ENCODE measurements at places on chromosomes 11 and 22.

DNA sequence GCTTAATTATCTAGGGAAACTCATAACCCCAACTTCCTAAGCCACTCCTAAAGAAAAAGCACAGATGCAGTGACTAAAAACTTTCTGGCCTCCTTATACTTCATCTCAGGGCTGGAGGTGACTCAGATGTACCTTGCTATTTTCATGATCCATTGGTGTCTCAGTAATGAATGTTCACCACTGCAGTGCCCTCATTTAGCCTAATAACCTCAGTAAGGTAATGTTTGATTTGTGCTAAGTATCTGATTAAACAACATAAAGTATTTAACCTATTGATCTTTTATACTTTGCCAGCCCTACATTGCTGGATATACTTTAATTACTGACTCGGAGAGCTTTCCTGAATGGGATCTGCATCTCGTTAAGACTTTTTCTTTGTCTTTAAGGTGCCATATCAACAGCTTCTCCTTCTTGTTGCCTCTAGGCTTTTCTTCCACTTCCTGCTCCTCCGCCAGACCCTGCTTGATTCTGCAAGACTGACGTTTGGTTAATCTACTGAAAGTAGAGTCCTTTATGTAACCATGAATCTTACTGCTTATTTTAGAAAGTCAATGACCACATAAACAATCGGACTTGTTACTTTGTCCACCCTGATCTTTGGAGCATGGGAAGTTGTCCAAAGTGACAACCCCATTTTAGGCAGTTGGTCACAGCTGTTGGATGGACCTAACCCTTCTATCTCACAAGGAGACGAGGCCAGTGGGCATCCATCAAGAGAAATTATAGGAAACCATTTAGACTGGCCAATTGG is 303.0 kb downstream of the ST3GAL4 start:
- DNase-seq: no peak

DNA sequence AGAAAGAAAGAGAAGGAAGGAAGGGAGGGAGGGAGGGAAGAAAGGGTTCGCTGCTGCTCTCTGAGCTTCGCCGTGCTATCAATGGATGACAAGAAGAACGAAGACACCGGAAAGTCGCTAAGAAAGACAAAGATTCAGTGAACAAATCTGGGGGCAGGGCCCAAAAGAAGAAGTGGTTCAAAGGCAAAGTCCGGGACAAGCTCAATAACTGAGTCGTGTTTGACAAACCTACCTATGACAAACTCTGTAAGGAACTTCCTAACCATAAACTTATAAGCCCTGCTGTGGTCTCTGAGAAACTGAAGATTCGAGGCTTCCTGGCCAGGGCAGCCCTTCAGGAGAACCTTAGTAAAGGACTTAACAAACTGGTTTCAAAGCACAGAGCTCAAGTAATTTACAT is 2.9 kb upstream of the TTLL1 start:
- no peak for DNase-seq

DNA sequence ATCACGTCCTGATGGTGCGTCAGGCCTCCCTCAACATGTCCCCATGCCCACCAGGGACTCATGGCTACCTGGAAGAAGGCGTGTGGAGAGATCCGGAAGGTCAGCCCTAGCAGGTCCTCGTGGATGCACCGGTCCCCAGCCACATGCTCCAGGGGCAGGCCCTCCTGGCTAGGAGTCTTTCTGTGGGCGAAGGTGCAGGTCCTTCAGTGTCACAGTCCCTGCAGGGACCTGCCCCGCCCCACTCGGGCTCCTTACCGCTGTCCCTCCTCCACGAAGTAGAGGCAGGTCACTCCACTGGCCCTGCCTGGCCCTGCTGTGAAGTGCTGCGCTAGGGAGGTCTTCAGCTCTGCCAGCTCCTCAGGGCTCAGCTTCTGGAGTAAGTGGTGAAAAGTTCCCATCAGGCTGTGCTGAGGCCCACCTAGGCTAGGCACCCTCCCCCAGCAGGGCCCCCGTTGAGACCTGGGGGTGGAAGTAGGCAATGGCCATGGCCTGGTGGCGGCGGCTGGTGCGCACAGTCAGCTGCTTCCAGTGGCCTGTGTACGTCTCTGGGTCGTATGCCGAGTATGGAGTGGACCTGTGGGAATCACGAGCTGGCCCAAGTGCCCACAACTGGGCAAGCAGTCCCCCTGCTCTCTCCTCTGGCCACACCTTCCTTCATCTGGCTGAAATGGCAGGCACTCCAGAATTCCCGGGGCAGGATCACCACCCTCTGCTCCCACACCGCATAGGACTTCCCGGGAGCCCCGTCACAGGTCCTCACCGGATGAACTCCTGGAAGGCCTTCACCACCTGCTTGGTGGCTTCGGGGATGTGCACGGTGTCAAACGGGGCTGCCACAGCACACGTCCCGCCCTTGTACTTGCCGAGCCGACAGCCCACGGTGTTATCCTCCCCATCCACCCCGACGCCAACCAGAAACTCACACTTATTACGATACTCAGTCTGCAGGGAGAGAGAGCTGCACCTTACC is 1.1 kb upstream of the RANBP1 start:
- DNase-seq: no peak

GRCh38 chr11:2808850-2809846 is 76.4 kb downstream of the CDKN1C start:
- DNase-seq: no peak

- no peak for DNase-seq
Observed at GRCh38 chr11:65553301-65554001, 4.7 kb downstream of the LTBP3 start.

- DNase-seq: no peak
Observed at GRCh38 chr11:56923116-56923515, 65.6 kb upstream of the OR5AK2 start.

Measured in progenitor cell of endocrine pancreas (in vitro differentiated cells).